ENCODE measurements at places on chromosomes 13 and 19.
A peak's percentile ranks its signal among the peaks of the same experiment; 100 is the strongest.

DNA sequence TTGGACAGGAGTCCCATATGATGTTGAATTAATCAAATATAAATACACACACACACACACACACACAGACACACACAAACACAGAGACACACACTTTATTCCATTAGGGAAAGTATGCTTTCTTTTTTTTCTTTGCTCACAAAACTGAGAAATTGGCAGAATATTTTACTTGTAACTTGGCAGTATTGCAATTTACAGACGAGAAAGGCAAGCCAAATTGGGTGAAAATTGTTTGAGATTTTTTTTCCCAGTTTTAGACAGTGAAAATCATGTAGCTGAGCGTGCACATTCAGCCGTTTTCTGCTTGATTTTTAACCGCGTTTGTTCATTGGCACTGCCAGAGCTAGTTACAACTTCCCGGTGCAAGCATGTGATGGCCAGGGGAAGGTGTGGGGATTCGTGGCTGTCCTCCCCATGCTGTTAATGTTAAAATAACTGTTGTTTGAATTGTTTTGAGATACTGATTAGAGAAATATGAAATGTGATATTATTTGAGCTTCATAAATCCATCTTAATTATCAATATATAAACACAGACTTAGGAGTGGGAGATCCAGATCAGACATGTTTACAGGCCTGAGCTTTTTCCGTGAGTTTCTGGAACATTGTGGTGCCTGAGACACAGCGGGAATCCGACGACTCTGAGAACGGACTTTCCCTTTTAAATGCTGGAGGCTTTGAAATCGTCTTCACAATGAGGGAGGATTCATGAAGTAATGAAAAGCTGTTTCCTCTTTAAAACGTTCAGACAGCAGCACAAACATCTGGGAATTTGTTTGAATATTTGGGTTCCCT, 125.5 kb downstream of the KCNRG start:
- no peak for DNase-seq

DNA sequence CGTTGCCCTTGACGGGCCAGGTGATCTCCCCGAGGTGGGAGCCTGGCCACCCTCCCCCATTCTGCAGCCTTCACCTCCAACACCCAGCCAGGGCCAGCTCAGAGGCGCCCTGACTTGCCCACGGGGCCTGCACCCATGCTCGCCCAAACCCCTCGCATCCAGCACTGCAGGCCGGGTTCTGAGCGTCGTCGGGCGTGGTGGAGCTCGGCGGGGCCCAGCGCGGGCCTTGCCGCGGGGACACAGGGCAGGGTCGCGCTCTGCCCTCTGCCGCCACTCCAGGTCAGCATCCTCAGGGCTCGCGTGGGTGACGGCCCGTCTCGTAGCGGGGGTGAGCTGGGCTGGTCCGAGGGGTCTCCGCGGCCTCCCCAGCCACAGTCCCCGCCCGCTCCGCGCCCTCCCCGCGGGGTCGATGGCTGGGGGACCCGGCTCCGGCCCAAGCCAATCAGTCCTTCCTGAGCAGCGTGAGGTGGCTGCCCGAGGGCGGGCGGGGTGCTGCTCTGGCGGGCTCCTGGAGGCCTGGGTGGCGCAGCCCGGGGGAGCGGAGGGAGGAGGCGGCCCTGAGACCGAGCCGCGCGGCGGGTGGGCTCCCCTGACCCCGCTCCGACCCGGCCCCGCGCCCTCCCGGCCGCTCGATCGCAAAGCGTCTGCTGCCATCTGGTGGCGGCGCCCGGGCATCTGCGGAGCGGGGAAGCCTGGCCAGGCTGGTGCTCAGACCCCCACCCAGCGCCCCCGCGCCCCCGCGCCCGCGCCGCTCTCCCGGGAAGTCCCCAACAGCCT, 61.4 kb downstream of the CCNE1 start:
- DNase-seq: peak; percentile 65

DNA sequence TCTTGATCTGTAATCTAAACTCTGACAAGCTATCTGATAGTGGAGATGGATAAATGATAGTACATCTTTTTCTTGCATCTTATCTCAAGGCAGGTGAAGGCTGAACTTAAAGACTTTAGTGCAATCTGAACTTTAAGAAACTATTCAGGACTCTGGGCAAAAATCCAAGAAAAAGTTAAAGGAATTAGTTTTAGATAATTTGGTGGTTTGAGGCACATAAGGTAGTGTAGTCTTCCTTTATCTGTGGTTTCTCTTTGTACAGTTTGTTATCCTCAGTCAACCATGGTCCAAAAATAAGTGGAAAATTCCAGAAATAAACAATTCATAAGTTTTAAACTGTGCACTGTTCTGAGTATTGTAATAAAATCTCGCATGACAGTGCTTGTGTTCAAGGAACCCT, 172.9 kb downstream of the UGGT2 start:
- DNase-seq: no peak

- DNase-seq: no peak
Observed at GRCh38 chr13:73000027-73000674, 58.7 kb upstream of the KLF5 start.

Measured in CD8-positive, alpha-beta memory T cell (primary cell).